ENCODE measurements at places on chromosomes 5 and 9. TPM values are rescaled to one million over a fixed set of nuclear protein-coding genes. Genes with fewer than 3 reads are reported as not detected.
A peak's percentile ranks its signal among the peaks of the same experiment; 100 is the strongest.

DNA sequence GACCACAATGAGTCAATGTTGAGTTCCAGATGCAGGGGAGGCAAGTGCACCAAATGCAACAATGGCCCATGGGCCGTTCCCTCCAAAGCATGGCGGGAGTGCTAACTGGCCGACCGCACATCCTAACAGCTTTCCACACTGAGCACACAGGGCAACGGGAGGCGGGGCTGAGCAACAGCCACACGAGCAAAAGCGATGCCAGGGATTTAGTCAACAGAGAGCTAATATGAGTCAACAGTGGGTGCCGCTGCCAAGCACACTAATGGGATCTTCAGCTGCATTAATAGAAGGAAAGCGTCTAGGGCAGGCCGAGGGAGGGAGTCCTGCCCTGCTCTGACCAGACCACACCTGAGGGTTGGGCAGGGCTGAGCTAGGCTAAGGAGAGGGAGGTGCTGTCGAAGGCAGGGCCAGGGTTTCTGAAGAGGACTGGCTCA is 4.6 kb downstream of the EPB41L4B start:
- ATAC-seq: peak; percentile 19

DNA sequence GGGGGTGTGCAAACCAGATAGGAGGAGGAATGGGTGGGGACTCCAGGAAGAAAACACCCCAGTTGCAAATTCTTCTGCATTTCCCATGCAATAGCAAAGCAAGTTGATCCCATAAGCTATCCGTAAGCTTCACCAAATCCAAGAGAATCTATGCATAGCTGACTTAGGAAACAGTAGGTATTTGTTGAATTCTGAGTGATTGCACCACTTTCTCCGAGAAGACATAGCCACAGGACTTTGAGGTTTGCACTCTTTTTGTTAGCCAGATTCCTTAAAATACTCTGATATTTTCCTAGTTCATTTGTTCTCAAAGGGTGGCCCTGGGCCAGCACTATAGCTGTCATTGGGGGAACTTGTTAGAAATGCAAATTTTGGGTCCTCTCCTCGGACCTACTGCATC is 271.9 kb downstream of the SLIT3 start:
- no peak for ATAC-seq

The PPP3R2 gene
- total RNA-seq: not detected

DNA sequence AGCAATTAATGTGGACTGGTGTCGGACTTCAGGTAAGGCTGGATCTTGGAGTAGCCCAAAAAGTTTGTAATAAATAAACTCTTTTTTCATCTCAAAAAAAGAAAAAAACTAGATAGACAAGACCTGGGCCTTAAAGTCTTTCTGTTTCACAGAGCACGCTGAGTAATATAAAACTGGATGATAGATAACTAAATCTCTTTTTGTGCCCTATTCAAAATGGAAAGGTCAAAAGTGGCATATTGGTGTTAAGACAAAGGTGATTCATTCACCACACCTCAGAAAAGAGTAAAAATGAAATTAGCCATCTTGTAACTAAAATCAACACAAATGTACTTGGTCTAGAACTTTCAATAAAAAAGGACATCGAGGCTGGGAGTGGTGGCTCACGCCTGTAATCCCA is 30.3 kb upstream of the RFK start:
- no peak for ATAC-seq

The ZDHHC11 gene
- total RNA-seq: 11.6 TPM

DNA sequence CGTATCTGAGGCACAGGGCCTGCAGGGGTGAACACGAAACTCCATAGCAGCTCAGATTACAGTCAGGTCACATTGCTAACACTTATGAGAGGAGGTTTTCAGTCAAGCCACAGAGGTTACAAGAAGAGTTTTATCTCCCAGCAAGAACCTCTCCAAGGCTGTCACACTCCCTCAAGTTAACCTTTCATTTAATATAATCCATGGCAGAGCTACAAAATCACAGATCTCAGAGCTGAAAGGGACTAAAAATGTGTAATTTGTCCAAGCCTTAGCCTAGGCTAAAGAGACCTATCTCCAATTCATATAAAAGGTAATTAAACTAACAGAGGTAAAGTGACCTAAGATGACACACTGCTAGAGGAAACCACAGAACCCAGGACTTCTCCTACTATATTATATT is 57.2 kb downstream of the MLANA start:
- no peak for ATAC-seq

- no peak for ATAC-seq
Observed at GRCh38 chr5:175895686-175896102, 24.3 kb downstream of the CPLX2 start.

The LCN15 gene
- total RNA-seq: not detected

DNA sequence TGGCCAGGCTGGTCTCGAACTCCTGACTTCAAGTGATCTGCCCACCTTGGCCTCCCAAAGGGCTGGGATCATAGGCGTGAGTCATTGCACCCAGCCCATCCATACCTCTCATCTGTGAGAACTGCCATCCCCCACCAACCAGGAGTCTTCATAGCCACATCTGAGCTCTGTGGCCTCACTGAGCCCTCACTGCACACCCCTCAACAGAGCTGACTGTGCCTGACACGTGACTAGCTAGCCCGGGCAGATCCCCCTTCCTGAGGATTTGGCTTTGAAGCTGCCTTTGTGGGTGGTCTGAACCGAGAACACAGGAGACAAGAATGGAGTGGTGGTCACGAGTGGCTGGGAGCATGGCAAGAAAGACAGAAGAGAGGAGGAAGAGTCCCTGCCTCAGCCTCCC is 15.6 kb downstream of the AK8 start:
- ATAC-seq: no peak

The NDUFS4 gene
- 150 TPM for total RNA-seq

DNA sequence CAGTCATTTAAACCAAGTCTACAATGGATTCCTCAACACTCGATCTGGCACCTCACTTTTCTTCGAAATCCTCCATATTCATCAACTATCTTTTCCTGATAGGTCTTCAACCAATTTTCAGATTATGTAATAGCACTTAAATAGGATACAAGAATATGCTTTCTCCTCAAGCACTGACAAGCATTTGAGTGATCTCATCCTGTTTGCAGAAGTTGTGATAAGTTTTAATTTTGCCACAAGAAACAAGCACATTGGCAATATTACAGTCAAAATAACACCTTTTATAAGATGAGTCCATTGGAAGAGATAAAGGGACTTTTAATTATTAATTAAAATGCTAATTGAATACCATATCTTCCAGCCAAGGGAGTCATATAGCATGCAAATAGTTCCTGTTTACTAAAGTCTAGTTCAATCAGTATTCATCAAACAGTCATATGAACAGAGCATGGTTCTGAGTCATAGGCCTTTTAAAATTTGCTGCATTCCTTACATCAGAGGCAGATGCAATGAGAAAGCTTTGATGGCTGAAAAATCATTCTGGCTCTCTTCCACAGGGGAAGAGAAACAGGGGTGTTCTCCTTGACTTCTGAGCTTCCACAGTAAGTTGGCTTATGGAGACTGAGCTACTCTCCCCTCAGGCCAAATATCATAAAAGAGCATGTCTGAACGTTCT is 32.7 kb upstream of the ZCCHC9 start:
- ATAC-seq: no peak

DNA sequence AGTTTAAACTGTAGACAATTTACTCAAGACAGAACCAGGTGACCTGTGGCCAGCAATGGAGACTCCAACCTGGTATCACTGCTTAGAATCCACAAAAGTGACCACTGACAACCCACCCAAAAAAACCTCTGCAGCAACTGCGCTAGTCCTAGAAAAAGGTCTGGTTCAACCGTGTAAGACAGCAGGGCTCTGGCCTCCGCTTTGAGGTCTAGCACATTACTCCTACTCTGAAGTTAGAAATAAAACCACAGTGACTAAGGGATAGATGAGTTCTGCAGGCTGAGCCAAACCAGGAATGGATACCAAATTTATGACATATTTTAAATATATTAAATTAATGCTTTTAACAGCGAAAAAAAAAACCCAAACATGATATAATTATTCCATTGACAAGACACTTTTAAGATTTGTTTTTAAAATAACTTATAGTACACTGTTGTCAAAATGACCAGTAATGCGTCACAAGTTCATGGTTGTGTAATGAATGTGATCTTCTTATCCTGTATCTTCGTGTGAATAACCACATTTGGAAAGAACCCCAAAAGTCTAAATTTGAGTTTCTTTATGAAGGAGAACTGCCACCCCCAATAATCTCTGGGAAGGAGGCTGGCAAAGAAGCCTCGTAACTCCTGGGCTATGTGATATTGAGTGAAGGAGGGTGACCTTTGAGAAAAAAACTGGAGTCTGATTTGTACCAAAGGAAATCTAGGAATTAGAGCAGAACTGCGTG is 101.9 kb upstream of the SLC44A1 start:
- no peak for ATAC-seq

GRCh38 chr9:68711281-68711680 is 6.2 kb downstream of the PIP5K1B start:
- no peak for ATAC-seq

GRCh38 chr9:6409811-6410210 is 3.2 kb upstream of the UHRF2 start:
- no peak for ATAC-seq

The HAPLN1 gene
- 0.31 TPM for total RNA-seq

- no peak for ATAC-seq
Observed at GRCh38 chr5:138716456-138716924, 36.7 kb upstream of the CTNNA1 start.

The OMD gene
- 26.2 TPM for total RNA-seq

DNA sequence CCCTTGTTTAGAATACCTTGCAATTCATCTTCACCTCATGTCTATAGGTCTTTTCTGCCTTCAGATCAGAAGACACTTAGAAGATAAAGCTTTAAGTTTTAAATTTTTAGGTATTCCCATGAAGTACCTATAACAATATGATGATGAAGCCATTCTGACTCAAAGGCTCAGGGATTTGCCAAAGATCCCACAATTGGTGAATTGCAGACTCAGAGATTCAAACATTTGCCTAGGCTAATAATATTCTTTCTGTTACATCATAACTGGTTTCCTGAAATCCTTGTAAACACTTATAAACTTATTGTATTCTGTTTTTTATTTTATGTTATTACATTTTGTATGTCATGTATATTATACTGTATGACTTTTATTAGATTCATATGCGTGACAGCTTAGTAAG is 62.8 kb upstream of the ZFAND5 start:
- ATAC-seq: no peak
